Stimulated activated CD4-positive, alpha-beta T cell treated with anti-CD3 and anti-CD28 coated beads, Interleukin-2, amount 100 ng/mL, for 24 hours (primary cell): ENCODE measurements at places on chromosomes 5 and 9.

GRCh38 chr5:42377496-42377895 is 45.7 kb upstream of the GHR start:
- no peak for DNase-seq

- DNase-seq, result no peak
Measured at GRCh38 chr5:150196514-150196913, 6.7 kb downstream of the SLC6A7 start.

DNA sequence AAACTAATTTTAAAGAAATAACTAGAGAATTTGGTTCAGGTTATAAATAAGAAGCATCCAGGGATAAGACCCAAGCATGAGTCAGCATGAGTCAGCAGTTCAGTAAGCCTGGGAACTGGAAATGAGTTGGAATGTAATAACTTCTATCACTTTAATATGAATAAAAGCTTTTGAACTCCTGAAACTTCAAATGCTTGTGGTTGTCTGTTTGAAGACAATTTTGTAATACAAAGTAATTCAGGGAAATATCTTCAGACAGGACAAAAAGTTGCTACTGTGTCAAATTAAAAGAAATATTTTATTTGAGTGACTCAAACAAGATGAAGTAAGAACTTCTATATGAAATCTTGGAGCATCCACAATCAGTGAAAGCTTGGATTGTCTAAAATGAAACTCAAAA is 331.2 kb upstream of the DAB2 start:
- DNase-seq, result no peak

GRCh38 chr5:133861161-133861737 is 107.2 kb downstream of the C5orf15 start:
- no peak for DNase-seq

- DNase-seq, result no peak
Measured at GRCh38 chr5:139241139-139241538, 43.0 kb upstream of the SIL1 start.

- no peak for DNase-seq
Measured at GRCh38 chr5:140641716-140642115, 2.5 kb downstream of the TMCO6 start.

GRCh38 chr5:106459541-106459940 is 1211.2 kb downstream of the EFNA5 start:
- no peak for DNase-seq

- no peak for DNase-seq
Measured at GRCh38 chr9:69946800-69947437, 96.7 kb upstream of the MAMDC2 start.

DNA sequence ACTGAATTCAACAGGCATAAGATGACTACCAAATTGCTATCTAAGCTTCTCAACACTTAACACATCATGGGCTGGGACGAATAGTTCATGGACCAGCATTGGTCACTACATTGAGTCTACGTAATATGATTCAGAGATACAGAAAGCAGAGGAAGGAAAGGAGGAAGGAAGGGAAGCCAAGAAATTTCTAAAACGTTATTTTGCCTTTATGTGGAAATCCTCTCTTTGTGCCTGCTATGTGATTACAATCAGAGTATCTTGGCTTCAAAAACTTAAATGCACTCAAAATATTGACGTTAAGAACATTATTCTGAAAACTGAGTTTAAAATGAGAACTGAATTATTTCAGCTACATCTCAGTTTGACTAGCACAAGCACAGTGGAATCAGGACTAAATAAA is 88.1 kb upstream of the RETREG1 start:
- no peak for DNase-seq

GRCh38 chr5:54093081-54093492 is 217.3 kb downstream of the ARL15 start:
- no peak for DNase-seq
